ENCODE measurements at places on chromosomes 2 and 18. TPM values are rescaled to one million over a fixed set of nuclear protein-coding genes. Genes with fewer than 3 reads are reported as not detected.

The COPS9 gene
- 96.2 TPM for total RNA-seq

GRCh38 chr18:13392899-13393298 lies 174.3 kb downstream of the LDLRAD4 start:
- DNase-seq, result no peak
- H3K4me1 ChIP-seq, result no peaks in the 10 kb centered on the region
- H3K27me3 ChIP-seq, result no peaks in the 10 kb centered on the region

The KCNE4 gene
- not detected for total RNA-seq

The IL1RN gene
- 2.6 TPM for total RNA-seq

The ANKRD30BL gene
- not detected for total RNA-seq

DNA sequence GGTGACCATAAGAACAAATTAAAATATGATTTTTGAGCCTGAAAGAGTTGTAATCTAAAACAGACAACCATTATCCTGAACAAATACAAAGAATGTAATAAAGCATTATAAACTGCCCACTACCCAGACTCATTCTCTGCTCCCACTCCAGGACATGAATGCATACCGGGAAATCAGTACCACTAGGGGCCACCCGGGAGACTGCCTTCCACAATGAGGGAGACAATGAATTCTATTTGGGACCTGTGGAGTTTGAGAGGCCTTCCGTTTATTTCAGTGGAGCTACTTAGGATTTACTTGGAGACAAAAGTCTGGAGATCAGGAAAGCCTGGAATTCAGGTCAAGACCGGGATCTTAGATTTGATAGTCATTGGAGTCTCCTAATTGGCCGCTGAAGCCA lies 50.0 kb downstream of the NAB1 start:
- no peak overlapping the region for H3K4me3 ChIP-seq
- DNase-seq, result no peak
- H3K36me3 ChIP-seq, result peaks cover 5% of the 10 kb centered on the region
- H3K4me1 ChIP-seq, result peaks cover 14% of the 10 kb centered on the region
- no peak overlapping the region for H3K27ac ChIP-seq
- no peaks in the 10 kb centered on the region for H3K27me3 ChIP-seq

DNA sequence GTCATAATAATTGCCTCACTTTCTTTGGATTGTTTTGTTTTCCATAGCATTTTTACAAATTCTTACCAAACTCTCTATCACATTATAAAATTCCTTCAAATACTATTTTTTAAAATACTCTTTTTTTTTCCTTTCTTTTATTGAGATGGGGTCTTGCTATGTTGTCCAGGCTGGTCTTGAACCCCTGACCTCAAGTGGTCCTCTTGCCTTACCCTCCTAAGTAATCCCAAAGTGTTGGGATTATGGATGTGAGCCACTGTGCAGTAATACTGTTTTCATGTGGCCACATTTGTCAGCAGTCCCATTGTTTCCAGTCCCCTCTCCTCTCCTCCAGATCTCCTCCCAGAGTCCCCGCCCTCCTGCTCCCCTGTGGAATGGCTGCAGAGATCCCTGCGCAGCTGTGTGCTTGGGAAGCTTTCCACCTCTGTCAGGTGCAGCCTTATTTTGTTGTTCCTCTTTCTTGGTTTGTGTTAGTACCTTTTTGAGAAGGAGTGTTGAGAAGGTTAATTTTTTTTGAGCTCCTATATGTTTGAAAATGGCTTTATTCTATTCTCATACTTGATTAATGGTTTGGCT lies 227.3 kb downstream of the LOXHD1 start:
- peaks cover 23% of the 10 kb centered on the region for H3K27me3 ChIP-seq
- no peak overlapping the region for H3K4me3 ChIP-seq
- H3K36me3 ChIP-seq, result no peaks in the 10 kb centered on the region
- H3K4me1 ChIP-seq, result no peaks in the 10 kb centered on the region

DNA sequence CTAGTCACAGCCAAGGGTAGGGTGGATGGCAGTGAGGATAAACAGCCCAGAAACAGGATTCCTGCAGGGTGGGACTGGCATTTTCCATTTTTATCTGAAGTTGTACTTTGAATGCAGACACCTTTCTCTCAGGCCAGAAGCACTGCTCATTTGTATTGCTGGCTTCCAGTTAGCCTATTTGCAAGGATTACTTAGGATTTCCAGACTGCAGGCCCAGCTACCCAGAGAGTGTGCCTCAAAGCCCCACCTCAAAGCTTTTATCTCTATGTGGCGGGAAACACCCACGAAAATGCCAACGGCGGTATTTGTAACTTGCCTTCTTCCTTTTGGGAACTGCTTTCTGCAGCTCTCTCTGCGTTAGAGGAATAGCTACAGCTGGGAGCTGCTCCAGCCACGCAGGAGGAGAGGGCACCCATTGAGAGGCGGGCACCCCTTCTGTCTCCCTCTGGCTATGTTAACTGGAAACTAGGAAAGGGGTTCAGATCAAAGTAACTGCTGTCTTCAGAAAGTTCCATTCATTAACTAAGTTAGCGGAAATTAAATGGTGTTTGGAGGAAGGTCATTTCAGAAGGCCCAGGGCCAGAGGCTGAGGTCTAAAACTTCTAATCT lies 144.9 kb downstream of the TGIF1 start:
- H3K27ac ChIP-seq, result peak overlapping the region; percentile 98
- peaks cover 53% of the 10 kb centered on the region for H3K4me1 ChIP-seq
- peak; percentile 35 for DNase-seq
- peaks cover 24% of the 10 kb centered on the region for H3K36me3 ChIP-seq
- no peaks in the 10 kb centered on the region for H3K27me3 ChIP-seq
- peak overlapping the region; percentile 92 for H3K4me3 ChIP-seq
